ENCODE measurements at places on chromosomes 16 and 17.

DNA sequence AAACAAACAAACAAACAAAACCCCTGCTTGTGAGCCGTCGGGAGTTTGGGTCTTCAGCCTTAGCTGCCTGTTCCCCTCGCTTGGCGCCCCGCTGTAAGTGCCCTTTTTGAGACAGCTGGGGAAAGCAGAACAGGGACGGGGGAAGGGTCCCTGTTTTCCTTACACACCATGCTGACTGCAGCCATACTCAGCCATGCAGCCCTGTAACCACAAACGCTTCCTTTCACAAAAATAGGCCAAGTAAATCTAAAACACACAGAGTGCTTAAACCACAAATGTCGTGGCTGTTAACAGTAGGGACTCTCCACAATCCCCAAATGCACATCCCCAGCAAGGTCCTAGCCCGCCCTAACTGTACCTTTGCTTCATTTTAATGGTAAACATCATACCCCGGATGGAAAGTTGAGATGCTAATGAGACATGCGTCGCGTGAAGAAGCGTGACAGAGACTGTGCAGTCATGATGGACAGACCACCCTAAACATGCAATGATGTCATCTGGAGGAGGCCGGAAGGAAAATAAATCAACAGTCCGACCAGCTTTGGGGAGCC lies 129.9 kb downstream of the MGAT5B start:
- DNase-seq = no peak

DNA sequence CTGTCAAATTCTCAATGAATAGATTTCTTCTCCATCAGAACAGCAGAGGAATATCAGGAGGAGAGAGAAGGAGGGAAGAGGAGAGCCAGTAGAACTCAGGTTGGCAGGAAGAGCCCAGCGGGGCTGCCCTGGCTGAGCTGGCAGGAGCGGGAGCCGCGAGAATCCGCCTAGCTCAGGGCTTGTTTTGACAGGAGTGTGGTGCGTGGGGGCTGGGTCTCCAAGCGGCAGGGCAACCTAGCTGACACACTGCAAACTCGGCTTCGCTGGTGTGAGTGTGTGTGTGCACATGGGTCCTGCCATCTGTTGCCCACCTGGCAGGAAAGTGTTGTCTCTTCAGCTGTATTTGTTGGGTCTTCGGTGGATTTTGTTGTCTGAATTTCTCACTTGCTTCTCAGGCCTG lies 27.9 kb upstream of the BCAR1 start:
- no peak for DNase-seq

DNA sequence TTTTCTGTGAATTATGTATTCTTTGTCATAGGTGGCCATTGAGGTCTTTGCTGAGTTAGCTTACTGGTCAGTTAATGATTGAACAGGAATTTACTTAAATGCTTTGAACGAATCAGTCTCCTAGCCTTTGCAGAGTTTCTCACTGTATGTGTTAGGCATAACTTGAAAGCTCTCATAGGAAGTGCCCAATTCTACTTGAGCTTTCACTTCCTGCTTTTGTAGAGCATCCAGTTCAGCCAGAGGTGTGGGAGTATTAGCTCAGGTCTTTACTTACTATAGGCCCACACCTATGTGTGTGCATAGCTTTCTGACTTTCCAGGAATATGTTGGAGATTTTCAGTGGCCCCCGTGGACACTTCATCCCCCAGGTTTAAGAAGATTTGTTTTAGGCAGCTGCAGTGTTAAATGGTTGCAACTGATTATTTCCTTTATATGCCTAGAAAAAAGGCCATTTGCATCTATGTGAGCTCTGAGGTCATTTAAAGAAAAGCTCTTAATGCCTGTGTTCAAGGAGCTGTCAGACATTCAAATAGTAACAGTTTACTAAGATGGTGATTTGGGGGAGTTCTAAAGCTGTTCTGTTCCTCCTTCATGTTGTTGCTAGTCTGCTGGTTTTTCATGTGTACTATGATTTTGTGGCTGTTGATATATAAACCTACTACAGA lies 62.3 kb downstream of the PHKB start:
- no peak for DNase-seq

- no peak for DNase-seq
Measured at GRCh38 chr16:86011532-86011931, 112.6 kb downstream of the IRF8 start.

DNA sequence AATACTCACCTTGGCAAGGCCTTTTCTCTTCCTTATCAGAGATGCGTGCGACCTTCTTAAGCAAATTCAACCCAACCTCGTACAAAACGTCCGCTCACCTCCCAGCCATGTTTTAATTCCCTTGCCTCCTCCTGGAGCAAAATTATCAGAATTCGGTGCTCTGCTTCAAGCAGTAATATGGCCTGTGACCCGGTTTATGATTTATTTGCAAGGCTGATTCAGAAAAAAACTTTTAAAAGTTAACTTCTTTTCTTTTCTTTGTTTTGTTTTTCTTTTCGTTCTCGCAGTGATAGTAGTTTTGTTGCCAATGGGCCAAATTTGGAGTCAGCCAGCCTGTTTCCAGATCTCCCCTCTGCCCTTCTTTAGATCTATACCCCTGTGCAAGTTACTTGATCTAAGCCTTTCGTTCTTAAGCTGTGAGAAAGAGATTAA lies at the start of gene PHLPP2:
TSS of gene PHLPP2 (minus strand) at position 382 of the 432 bp plus-strand sequence. CDS start 9,906 bp downstream, outside the sequence.
- no peak for DNase-seq

DNA sequence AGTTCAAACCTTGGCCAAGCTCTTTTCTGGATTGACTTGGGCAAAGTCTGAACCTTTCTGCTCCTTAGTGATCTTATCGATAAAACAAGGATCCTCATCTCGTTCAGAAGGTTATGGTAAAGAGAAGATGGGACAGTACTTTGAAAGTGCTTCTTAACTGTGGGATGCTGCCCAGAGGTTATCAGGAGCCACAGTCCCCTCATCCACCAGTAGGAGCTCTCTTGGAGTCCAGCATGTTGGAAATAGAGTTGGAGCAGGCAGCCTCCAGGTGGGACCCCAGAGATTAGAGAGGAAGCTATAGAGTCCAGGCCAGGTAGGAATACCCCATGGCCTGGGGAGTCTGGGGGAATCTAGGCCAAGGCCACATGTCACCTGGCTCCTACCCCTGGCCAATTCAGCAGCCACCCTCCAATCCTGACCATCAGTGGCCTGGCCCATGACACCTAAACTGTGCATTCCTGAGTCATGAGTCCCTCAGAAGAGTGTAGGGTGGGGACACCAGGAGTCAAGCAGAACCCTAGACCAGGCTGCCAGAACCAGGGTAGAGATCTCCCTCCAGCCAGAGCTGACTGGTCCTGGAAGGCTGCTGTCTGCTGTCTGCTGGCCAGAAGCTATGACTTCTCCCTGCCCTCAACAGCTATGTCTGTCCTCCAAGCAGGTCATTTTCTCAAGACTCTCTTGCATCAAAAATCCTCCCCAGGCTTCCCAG lies 144.3 kb downstream of the AIPL1 start:
- DNase-seq = no peak

- no peak for DNase-seq
Measured at GRCh38 chr17:60959696-60960095, 282.0 kb downstream of the BCAS3 start.

GRCh38 chr17:6711081-6711674 lies 2.0 kb downstream of the SLC13A5 start:
- DNase-seq = no peak

- DNase-seq = peak; percentile 17
Measured at GRCh38 chr16:12539185-12539929, 264.3 kb downstream of the CPPED1 start.

GRCh38 chr17:39261286-39261685 lies 35.5 kb upstream of the STAC2 start:
- DNase-seq = no peak

GRCh38 chr17:80998748-80999535 lies 7.3 kb downstream of the CHMP6 start:
- DNase-seq = no peak

GRCh38 chr17:69581061-69581961 lies 166.8 kb downstream of the MAP2K6 start:
- no peak for DNase-seq

- no peak for DNase-seq
Measured at GRCh38 chr16:67283039-67283825, 3.9 kb downstream of the PLEKHG4 start.

- no peak for DNase-seq
Measured at GRCh38 chr17:9702914-9703780, 57.8 kb downstream of the USP43 start.

GRCh38 chr17:36532435-36532975 lies 2.2 kb downstream of the MYO19 start:
- DNase-seq = no peak
